ENCODE measurements at places on chromosomes 1 and 21. TPM values are rescaled to one million over a fixed set of nuclear protein-coding genes. Genes with fewer than 3 reads are reported as not detected.

The TNFRSF4 gene
- 1.4 TPM for total RNA-seq

The CLCA1 gene
- not detected for total RNA-seq

GRCh38 chr1:25676488-25676887 lies 59.9 kb downstream of the MAN1C1 start:
- peak; percentile 79 for DNase-seq

DNA sequence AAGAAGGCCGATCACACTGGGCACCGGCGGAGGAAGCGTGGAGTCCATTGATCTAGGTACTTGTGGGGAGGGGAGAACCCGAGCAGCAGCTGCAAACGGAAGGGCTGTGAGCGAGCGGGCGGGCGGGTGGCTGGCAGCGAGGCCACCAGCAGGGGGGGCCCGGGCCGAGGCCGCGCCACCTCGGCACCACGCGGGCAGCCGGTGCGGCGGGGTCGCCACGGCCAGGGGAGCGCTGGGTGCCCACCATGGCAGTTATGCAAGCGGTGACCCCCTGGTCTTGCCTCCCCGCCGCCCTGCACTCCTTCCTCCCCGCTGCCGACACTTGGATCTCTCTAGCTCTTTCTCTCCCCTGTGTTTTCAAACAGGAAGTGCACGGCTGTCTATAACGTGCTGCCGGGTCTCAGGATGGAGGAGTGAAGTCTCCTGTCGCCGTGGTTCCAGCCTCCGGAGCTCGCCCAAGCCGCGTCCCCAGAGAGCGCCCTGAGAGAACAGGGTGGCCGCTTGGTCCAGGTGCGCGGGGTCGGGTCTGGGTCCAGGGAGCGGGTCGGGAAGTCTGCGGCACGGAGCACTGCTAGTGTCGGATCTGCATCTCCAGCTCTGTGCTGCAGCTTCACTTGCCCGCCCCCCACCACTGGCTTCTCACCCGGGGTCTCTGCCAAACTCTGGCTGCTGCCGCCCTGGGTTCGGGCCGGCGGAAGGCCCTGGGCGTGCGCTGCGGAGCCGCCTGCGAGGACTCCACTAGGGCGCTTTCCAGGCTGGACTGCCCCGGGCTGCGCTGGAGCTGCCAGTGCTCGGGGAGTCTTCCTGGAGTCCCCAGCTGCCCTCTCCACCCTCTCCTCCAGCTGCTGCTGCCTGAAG lies 22.7 kb downstream of the LRRC8D start:
- DNase-seq, result peak; percentile 90

GRCh38 chr1:19014765-19015164 lies 58.3 kb upstream of the IFFO2 start:
- no peak for DNase-seq
